ENCODE measurements at places on chromosomes 7 and 10.
A peak's percentile ranks its signal among the peaks of the same experiment; 100 is the strongest.

GRCh38 chr7:1981878-1982230 lies 250.9 kb downstream of the MAD1L1 start:
- no peak for DNase-seq

GRCh38 chr7:2523941-2524807 lies 4.6 kb downstream of the LFNG start:
- DNase-seq = peak; percentile 97

DNA sequence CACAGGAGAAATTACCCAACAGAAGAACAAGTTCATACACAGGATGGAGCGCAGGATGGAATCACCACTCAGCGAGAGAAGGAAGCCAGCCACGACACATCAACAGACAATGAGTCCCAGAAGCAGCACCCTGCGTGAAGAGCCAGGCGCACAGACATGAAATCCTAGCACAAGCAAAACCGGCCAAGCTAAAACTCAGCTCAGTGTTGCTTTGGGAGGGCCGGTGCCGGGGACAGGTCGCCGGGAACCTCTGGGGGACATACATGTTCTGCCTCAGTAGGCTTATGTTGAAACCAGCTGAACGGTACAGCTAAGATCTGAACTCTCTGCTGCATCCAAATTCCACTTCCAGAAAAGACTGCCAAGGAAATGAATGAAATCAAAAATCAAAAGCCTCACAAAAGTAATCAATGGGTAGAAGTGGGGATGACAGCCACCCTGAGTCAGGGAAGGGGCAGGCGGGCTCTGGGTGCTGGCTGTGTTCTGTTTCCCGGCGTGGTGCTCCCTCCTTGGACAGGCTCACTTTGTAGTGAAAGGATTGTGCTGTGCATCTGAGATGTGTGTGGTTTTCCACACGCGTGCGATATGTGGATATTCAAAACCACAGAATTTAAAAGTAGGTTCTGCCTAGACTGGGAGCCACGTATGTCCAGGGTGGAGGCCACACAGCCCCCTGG lies 114.7 kb downstream of the PDGFA start:
- DNase-seq = no peak

DNA sequence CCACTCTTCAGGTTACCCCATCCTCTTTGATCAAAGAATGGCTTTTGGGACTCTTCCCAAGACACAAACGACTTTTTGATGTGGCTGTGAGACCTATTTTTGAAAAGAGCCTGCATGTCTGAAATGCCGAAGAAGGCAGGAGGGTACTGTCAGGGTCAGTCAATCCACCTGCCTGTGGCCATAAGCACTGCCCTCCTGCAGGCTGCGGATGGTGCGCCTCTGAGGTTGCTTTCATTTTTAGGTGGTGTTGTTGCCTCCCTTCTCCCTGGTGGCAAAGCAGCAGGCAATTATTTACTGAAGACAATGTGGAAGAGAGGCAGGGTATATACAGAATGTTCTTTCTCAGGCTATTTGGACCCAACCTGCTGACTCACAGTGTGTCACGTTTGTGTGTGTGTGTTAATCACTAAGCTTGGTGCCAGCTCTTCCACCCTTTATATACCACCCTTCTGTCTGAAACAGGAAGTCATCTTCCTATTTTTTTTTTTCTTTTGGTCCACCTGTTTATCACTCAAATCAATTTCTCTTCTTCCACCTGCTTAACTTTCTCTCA lies 1421.2 kb upstream of the CELF2 start:
- DNase-seq = no peak

DNA sequence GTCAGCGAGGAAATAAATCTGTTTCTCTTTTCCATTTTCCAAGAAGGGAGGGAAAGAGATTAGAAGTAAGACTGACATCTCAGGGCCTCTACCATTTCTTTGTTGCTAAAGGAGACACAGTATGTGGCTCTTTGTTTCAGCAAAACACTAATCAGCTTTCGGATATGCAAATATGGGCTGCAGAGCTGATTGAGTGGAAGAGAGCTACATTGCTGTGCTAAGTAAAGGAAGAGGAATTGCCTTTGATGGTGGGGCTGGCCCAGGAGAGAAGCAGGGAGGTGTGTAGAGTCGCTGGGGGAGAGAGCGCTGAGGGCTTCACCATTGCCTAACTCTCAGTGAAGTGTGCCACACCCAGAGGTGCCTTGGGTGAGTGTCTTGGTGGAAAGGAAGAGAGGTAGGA lies 284.8 kb downstream of the SDK1 start:
- DNase-seq = no peak

GRCh38 chr7:46707973-46708372 lies 786.9 kb upstream of the IGFBP3 start:
- DNase-seq = peak; percentile 40

DNA sequence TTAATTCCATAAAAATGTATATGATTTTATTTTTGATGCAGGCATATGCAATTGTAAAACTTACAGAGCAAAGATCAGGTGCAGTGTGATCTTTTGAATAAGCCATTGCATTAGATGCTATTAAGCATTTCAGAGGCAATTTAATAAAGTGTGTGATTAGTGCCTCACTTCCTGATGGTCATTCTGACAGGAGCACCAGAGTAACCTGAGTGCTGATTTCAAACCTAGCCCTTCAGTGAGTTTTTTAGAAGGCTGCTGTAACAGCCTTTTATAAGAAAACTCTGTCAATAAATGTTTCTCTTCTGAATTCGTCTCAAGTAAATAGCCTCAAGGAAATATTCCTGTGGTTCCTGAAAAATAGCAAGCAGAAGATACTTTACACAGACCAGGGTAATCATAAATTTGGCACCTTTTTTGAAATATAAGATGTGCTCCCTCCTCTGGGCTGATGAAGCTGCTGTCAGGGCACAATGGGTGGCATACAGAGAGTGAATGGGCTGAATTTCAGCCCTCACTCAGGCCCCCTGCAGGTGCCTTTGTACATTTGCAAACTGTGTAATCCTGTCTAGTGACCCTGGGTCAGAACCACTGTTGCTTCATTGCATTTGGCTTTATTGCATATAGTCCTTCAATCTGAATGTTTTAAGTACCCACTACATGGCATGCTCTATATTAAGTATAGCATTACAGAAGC lies 193.7 kb upstream of the CSTF2T start:
- DNase-seq = no peak

All from PC-9 (cell line).